ENCODE measurements at places on chromosomes 5 and 9.

DNA sequence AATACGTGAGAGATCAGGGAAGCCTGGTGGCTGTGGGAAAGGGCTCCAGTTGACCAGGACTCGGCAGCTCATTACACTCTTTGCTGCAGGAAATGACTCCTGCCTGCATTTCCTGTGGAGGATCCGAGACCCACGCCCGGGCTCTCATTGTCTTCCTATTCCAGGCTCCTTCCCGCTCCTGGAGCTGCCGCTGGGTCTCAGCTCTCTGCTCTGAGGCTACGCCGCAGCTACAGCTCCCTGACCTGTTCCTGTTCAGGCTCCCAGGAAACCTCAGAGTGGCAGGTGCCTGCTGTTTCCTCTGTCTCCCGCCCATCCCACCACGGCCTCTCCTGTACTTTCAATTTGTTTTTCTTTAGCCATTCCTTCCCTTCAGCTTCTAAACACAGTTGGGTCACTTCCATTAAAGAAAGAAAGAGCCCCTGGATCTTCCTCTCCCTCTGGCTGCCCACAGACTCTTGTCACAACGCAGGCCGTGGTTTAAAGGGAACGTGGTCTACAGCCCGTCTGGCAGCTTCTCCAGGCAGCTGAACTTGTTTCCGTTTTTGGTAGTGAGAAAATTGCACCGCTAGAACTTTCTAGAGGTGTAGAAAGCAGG, 71.5 kb downstream of the IL6ST start:
- no peak for DNase-seq

DNA sequence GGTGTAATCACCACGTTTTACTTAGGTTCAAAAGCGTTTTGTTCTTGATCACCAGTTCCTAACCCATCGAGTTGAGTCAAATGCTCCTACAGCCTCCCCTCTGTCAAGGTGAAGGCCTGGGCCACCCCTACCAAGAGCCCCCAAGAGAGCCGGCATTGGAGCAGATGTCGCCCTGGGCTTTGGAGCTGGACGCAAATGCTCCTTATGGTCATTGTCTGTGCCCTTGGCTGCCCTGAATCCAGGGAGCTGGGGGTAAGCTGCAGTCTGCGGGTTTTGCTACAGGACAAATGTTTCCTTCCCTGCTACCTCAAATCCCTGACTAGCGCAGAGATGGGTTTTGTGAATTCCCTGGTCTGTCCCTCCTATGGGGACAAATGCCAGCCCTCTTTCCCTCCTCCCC, 4.9 kb downstream of the RNF183 start:
- no peak for DNase-seq

DNA sequence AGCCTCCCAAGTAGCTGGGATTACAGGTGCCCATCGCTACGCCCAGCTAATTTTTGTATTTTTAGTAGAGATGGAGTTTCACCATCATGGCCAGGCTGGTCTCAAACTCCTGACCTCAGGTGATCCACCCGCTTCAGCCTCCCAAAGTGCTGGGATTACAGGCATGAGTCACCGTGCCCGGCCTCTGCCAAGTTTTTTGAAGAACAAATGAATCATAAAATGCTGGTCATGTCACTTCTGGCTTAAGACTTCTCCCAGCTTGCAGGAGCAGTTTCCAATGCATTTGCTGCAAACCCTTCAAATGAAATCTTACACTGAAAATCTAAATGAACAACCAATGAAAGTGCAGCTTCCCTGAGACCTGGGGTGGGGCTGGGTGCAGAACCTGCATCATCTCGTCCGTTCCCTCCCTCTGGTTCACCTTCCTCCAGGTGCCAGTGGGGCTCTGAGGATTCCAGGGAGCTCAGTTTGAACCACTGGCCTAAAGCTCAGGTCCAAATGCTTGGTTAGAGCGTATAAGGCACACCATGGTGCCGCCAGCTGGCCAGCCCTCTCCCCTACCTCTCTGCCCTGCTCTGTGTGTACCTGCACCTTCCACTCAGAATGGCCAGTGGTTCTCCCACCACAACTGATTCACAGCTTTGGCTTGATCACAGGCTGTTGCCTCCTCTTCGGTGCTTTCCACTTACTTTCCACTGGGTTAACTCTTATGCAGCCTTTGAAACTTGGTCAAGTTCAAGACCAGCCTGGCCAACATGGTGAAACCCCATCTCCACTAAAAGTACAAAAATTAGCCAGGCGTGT, 39.8 kb upstream of the FUBP3 start:
- no peak for DNase-seq

GRCh38 chr5:159764283-159765134, 151.8 kb upstream of the ADRA1B start:
- DNase-seq: no peak

- no peak for DNase-seq
Observed at GRCh38 chr5:172076761-172077244, 70.4 kb upstream of the FBXW11 start.

DNA sequence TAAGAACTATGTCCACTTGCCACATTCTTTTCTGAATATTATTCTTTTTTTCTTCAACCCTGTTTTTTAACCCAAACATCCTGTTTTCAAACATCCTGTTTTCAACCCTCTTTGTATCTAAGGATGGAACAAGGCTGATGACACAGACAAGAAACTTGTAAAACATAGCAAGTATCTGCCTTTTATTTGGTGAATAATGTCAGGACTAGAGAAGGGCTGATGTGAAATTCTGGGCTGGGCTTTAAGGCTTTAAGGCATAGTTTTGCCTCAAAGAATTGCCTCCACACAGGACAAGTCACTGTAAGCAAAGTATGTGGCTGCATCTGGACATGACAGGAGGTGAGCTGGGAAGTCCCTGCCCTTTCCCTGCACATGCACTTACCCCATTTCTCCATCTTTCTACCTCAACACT, 42.5 kb upstream of the RIC1 start:
- DNase-seq: peak; percentile 24

- DNase-seq: no peak
Observed at GRCh38 chr9:104769655-104770054, 5.7 kb downstream of the NIPSNAP3B start.

DNA sequence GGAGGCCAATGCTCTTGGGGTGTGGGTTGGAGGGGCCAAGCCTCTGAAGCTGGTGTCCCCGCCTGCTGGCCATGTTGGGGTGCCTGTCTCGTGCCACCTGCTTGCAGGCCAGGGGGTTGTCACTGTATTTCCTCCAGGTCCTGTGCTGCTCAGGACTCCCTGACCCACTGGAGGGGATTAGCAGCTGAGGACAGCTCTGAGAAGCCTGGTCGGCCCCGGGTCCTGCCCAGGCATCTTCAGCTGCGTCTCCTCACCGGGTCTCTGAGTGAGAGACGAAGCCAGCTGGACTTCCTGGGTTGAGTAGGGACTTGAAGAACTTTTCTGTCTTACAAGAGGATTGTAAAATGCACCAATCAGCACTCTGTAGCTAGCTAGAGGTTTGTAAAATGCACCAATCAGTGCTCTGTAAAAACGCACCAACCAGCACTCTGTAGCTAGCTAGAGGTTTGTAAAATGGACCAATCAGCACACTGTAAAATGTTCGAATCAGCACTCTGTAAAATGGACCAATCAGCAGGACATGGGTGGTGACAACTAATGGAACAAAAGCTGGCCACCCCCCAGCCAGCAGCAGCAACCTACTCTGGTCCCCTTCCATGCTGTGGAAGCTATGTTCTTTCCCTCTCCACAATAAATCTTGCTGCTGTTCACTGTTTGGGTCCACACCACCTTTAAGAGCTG, 20.6 kb upstream of the SLC9A3 start:
- DNase-seq: no peak

DNA sequence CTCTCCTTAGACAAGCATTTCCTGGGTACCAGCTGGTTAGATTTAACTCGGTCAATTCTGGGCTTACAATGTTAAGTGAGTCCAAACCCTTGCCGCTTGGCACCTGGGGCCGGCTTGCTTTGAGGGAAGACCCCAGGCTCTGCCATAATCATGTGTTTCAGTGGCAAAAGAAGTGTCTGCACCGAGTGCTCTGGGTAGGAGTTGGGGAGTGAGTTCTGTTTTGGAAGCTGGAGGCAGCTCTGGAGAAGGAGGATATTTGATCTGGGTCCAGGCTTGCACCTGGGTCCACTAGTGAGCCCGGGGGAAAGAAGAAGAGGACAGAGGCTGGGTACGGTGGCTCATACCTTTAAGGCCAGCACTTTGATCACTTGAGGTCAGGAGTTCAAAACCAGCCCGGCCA, 8.4 kb upstream of the OLFM1 start:
- DNase-seq: no peak

DNA sequence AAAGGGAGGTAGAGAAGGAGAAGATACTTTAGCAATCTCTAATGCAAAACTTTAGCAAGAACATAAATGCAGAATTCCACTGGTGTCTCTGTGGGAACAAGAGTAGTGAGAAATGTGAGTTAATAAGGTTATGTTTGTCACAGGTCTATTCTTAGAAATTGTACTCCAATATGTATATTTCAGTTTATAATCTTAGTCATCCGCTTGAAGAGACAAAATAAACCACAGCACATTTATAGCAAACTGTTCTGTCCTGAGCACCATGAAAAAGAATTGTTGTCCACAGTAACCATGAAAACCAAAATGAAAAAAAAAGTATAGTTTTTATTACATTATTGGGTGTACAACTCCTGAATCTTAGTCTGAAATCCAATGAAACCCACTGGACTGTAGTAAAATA, 93.6 kb upstream of the TSLP start:
- no peak for DNase-seq

GRCh38 chr5:37837414-37838032, 2.3 kb downstream of the GDNF start:
- DNase-seq: peak; percentile 92

DNA sequence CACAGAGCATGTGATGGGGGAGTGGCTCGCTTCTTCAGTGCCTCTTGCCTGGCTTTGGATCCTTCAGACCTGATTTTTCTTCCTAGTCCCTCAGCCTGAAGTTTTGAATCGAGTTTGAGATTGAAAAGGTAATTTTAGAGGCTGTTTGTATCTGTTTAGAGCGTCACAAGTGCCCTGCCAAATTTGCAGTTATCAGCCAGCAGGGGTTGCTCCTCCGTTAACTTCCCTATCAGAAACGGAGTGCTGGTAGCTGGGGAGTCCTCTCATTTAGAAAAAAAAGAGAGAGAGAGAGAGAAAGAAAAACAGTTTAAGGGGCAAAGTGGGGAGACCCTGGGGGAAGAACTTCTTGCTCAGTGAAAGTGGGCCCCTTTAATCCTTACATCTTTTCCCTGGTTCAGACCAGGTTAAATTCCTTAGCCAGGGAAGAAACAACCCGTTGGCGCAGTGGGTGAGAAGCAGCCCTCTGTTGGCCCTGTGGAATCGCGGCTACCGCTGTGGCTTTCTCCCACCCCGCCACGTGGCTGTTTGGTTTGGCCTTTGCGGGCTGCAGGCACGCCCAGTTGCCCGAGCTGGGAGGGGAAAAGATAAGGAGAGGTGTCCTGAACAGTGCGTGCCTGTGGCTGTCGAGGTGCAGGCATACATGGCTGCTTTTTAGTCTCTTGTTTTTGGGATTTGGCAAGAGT, 576.7 kb upstream of the ACO1 start:
- no peak for DNase-seq

DNA sequence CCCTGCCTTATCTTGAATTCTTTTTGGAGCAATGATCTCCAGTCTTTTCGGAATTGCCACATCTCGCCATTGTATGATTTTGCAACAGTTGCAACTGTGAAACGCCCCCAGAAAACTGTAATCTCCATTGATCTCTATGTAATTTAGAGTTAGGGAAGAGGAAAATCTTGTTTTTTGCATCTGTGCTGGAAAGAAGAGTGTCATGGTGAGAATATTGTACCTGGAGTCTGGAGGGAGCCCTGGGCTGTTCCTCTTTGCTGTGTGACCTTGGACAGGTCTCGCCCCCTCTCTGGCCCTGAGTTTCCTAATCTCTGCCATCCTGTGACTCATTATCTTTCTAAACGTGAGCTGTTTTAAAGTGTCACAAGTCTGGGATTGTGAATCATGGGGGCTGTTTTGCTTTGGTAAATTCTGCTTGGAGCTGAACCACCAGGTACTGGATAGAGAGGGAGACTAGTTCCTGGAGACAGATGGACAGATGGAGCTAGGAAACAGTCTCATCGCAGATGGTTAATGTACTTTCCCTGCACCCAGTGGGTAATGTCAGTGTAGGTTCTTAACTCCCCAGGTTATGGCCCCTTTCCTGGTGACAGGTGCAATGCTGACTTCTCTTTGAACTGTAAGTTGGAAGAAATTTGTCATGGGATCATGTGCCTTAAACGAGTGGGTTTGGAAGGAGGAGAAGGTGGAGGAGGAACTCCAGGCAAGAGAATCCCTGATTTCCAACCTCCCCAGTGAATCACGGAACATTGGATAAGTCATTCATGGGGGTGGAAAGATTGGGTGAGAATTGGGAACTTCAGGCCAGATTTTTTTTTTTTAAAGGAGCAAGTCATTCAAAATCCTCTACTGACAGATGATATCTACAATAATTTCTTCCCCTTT, 19.6 kb downstream of the PPARGC1B start:
- no peak for DNase-seq

- no peak for DNase-seq
Observed at GRCh38 chr9:90097237-90097636, 492.4 kb downstream of the GADD45G start.

GRCh38 chr9:101711330-101711941, 27.0 kb downstream of the GRIN3A start:
- DNase-seq: peak; percentile 30

DNA sequence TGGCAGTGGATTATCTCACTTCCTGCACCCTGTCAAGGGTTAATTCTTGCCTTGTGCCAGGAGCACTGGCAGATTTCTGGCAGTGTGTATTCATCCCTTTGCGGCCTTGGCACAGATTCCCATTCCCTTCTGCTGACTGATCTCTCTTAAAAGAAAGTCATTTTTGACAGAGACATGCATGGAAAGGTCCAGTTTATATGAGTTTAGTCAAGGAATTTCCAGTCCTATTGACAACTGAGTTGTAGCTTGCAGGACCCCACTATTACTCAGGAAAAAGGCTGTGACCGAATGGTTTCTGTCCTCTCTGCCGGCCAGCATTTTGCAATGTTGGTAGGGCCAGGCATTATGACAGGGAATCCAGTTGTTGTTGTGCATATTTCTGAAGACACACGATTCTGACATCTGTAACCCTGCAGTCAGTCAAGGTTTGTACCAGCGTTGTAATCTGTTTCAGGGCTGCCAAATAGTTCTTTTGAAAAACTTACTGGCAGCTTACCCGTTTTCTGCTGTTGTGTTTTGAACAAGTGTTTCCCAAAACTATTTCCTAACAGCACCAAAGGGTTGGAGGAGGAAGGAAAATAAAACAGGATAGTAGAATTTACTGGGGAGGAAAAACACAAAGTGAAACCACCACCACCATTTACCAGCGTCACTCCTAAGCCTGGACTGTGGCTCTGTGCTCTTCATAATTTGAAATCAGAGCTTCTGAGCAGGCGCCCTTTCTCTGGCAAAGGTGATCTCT, 243.4 kb upstream of the KLF4 start:
- DNase-seq: no peak

- no peak for DNase-seq
Observed at GRCh38 chr5:166772770-166773169, 1518.7 kb upstream of the WWC1 start.

DNA sequence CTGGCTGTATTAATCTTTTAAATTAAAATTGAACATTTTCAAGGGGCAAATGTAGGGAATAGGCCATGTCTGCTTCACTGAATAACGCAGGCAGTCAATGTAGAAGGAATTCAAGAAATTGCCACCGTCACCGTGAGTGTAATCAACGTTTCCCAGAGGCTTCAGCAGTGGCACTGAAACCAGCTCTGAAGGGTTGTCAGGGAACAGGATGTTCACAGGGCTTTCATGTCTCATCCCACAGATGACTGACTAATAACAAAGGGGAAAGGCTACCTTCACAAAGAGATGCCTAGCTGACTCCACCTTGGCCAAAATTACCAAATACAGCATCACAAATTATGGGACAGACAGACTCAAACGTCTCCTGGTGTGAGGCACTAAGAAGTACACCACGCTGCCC, 70.4 kb upstream of the SIMC1 start:
- DNase-seq: no peak
